Activated CD4-positive, alpha-beta T cell treated with anti-CD3 and anti-CD28 coated beads for 4 hours (primary cell): ENCODE measurements at places on chromosomes 3 and 15.

DNA sequence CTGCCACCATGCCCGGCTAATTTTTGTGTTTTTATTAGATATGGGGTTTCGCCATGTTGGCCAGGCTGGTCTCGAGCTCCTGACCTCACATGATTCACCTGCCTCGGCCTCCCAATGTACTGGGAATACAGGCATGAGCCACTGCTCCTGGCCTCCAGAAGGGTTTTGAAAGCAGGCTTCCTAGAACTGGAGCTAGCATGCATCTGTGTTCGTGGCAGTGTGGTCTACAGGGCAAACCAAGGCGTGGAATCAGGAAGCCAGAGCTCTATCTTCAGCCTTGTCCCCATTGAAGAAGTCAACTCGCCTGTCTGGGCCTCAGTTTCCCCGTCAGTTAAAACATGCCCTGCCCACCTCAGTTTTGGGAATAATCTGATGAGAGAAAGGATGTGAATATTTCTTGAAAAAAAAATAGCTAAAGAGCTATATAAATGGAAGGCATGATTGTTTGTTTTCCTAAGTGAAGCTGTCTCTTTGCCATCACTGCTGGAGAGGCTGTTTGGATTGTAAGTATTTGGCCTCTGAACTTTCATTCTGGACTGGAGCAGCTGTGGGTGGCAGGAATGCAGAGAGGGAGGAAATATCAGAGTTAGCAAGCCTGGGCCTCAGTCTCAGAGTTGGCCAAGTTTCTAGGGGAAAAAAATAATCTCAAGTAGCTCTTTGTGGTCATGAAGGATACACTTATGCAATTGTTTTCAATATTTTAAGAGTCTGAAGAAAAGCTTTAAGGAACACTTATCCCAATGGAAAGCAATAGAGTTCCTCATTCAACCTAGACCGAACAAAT lies 36.5 kb upstream of the UACA start:
- no peak for DNase-seq

DNA sequence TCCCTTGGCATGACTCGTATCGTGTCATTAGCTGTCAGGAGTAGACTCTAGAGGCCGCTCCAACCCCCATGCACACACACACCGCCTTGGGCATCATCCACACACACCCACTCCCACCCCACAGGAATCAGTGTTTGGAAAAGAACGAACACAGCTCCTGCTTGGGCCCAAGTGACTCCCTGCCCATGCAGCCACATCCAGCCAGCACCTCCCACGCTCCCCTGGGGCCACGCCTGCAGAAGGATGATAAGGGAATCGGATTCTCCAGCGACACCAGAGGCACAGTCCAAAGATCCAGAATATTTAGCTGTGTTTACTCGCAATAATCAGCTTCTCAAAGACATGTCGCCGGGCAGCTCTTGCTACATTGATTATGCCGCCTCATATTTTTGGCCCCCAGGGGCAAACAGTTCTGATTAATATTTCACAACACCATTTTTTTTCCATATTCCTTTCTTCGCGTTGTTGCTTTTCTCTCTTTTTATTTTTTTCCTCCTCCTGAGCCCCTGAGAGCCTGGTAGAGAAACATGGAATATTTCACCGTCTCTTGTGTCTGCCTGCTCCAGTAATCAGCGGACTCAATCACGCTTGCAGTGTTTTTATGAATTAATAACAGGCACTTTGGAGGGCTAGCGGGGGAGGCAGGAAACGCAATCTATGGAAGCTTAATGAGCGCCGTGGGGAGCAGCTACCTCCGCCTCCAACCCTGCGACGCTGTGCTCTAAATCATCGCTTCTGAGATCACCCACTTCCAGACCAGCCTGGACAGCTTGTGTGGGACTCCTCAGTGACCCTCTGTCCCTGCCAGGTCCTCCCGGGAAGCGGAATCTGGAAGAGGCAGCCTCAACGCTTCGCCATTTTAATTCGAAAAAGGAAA lies 221.4 kb downstream of the TLE3 start:
- no peak for DNase-seq

- no peak for DNase-seq
Observed at GRCh38 chr3:34212656-34213055, 414.2 kb downstream of the PDCD6IP start.

DNA sequence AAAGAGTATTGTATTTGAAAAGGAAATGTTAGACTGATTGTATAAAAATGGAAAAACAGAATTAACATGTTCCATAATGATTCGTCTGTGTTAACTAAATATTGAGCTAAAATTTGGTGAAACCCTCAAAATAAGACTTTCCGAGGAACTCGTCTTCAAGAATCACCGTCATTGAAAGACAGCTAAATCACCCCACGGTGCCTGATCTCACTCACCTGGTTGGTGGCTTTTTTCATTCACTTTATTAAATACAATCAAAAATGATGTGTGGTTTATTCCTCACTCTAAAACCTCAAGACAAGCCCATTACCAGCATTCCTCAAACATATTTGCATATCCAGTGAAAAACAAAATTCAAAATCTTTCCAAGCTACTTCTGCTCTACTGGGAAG lies 153.9 kb downstream of the FOXP1 start:
- DNase-seq: no peak

GRCh38 chr3:12325586-12326515 lies 37.0 kb downstream of the PPARG start:
- no peak for DNase-seq
